ENCODE measurements at places on chromosomes 7 and 10. TPM values are rescaled to one million over a fixed set of nuclear protein-coding genes. Genes with fewer than 3 reads are reported as not detected.

DNA sequence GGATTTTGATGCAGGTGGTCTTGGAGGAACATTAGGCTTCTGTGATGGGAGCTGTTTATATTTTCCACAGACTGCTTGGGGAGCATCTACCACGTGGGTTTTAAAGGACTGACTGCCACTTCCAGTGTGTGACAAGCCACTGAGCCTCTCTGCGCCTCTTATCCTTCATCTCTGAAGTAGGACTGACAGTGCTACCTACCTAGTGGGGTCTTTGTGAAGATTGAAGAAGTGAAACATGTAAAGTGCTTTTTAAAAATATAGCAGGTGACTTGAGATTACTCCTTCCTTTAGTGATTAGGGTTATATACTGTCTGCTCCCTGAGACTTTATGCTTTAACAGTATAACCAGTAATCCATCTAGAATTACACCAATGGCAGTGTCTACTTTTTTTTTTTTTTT is 29.9 kb downstream of the NKX2-3 start:
- DNase-seq, result no peak
- H3K4me3 ChIP-seq, result no peak overlapping the region
- H3K36me3 ChIP-seq, result no peaks in the 10 kb centered on the region
- no peaks in the 10 kb centered on the region for H3K4me1 ChIP-seq
- no peaks in the 10 kb centered on the region for H3K27me3 ChIP-seq

- H3K36me3 ChIP-seq, result peaks cover 8% of the 10 kb centered on the region
- peaks cover 5% of the 10 kb centered on the region for H3K4me1 ChIP-seq
- DNase-seq, result no peak
- H3K4me3 ChIP-seq, result no peak overlapping the region
- no peaks in the 10 kb centered on the region for H3K27me3 ChIP-seq
- no peak overlapping the region for H3K27ac ChIP-seq
Observed at GRCh38 chr10:35488228-35488627, 116.9 kb upstream of the GJD4 start.

GRCh38 chr10:50928190-50928552 is 42.7 kb upstream of the A1CF start:
- H3K4me1 ChIP-seq, result no peaks in the 10 kb centered on the region
- no peak overlapping the region for H3K4me3 ChIP-seq
- no peak for DNase-seq
- H3K27me3 ChIP-seq, result no peaks in the 10 kb centered on the region

GRCh38 chr7:81845744-81846241 is 75.9 kb upstream of the HGF start:
- H3K4me1 ChIP-seq, result no peaks in the 10 kb centered on the region
- no peaks in the 10 kb centered on the region for H3K27me3 ChIP-seq
- no peaks in the 10 kb centered on the region for H3K36me3 ChIP-seq
- no peak overlapping the region for H3K4me3 ChIP-seq
- no peak for DNase-seq

DNA sequence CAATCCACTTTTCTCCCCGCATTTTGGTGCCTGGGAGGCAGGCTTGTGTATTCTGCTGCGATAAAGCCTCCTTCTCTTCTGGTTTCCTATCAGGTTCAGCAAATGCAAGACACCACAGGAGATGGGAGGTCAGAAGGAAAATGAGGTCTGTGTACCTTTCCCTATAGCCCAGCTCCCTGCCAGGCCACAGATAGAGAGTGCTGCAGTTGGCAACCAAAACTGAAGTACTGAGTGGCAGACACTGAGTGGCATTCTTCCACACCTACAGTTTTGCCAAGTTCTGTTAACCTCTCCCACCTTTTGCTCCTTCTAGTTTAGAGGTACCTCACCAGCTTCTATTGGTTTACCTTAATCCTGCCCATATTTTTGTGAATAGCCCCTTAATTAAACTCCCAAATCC is 948.4 kb downstream of the SORCS1 start:
- no peak for DNase-seq
- no peaks in the 10 kb centered on the region for H3K4me1 ChIP-seq
- H3K36me3 ChIP-seq, result no peaks in the 10 kb centered on the region
- no peak overlapping the region for H3K27ac ChIP-seq
- no peak overlapping the region for H3K4me3 ChIP-seq
- no peaks in the 10 kb centered on the region for H3K27me3 ChIP-seq

GRCh38 chr10:119478111-119478802 is 64.3 kb downstream of the RGS10 start:
- no peak for DNase-seq
- peaks cover 23% of the 10 kb centered on the region for H3K27me3 ChIP-seq
- H3K27ac ChIP-seq, result no peak overlapping the region
- H3K36me3 ChIP-seq, result no peaks in the 10 kb centered on the region

DNA sequence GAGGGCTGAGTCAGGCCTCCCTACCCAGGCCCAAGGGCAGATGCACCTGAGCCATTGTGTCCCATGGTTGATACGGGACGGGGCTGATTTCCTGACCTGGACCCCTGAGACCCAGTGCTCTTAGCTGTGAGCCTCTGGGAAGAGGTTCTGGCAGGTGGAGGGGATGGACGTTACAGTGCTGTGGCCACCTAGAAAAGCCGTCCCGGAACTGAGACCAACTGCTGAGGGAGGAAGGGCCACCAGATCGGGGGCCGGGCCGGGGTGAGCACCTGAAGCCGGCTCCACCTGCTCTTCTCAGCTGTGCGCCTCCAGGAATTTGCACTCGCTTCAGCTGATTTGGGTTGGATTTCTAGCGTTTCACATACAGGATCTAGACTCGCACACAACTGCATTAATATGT is 35.4 kb downstream of the CHST12 start:
- peaks cover 7% of the 10 kb centered on the region for H3K4me1 ChIP-seq
- H3K36me3 ChIP-seq, result peaks cover 53% of the 10 kb centered on the region
- no peak overlapping the region for H3K4me3 ChIP-seq
- H3K27ac ChIP-seq, result no peak overlapping the region
- DNase-seq, result no peak
- no peaks in the 10 kb centered on the region for H3K27me3 ChIP-seq

Gene ARHGEF5
- 3.5 TPM for total RNA-seq

Gene GRID2IP
- total RNA-seq, result 0.39 TPM

Gene TMEM130
- 36.3 TPM for total RNA-seq

Data from spinal cord (tissue), 10 donors.